Lung microvascular endothelial cell (primary cell): ENCODE measurements at places on chromosomes 13 and 19. TPM values are rescaled to one million over a fixed set of nuclear protein-coding genes. Genes with fewer than 3 reads are reported as not detected.

- no peak for DNase-seq
Measured at GRCh38 chr13:77207943-77208342, 119.0 kb downstream of the MYCBP2 start.

DNA sequence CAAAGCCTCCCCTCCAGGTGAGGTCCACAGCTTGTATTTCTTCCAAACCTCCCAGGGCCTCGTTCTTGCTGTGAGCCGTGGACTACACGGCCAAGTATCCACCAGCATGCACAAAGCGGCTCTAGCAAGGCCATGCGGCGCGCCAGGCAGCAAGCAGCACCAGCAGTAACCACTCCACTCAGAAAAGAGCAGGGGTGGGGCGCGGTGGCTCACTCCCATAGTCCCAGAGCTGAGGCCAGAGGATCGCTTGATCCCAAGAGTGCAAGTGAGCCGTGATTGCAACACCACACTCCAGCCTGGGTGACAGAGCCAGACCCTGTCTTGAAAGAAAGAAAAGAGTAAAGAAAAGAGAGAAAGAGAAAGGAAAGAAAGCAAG is 4.7 kb downstream of the CCDC8 start:
- DNase-seq: no peak

DNA sequence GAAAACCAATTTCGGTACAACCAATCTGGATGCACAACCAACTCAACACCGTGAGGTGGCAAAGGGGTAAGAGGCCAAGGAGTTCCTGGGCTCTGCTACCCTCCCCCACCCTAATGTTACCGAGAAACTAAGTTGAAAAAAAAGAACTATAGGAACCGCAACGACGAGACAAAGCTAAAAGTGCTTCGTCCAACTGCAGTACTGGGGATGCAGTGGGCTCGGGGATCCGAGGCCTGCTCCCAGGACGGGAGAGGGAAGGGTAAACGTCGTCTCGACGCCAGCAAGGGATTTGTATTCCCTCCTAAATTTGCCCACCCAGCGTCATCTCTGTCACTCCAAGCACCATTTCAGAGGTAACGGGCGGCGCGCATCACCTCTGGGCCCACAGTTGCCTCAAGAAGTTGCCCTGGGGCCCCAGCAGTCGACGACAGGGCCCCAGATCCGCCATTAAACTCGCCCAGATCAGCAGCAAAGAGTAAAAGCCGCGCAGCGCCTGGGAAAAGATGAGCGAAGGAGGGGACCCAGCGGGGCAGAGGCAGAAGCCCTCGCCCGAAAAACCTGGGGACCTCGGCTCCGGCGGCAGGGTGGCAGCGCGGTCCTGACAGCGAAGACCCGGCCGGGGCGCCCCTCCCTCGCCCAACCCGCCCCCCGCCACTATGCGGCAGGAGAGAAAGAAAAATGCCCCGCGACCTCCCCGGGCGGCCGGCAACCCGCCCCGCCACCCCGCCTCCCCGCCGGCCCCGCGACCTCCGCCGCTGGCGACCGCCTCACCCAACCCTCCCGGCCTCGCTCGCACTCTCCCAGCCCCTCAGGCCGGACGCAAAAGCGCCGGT is 752 bp downstream of the ZMYM5 start:
- peak; percentile 32 for DNase-seq

- DNase-seq: no peak
Measured at GRCh38 chr19:9058905-9059667, 27.8 kb upstream of the OR1M1 start.

DNA sequence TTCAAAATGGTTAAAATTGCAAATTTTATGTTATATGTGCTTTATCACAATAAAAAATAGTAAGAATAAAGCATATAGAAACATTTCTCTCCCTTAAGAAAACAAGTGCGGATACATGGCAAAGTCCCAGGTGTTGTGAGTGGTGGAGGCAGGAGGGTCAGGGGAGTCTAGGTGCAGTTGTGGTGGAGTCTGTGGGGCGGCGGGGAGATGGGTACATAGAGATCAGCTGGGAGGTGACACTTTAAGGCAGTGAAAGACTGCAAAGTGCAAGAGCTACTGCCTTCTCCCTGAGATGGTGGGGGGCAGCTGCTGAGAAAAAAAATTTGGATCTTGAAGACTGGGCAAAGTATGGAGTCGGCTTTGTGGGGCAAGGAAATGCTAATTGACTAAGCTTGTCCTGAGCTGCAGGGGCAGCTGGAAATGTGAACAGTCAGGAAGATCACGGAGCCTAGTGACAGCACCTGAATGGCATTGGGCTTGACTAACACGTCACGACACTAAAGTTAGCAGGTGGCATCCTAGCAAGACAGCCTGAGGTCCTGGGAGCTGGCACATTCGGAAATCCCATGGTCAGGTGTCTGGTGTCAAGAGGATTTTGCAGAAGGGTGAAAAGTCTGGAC is 72.9 kb upstream of the IRS2 start:
- DNase-seq: no peak

DNA sequence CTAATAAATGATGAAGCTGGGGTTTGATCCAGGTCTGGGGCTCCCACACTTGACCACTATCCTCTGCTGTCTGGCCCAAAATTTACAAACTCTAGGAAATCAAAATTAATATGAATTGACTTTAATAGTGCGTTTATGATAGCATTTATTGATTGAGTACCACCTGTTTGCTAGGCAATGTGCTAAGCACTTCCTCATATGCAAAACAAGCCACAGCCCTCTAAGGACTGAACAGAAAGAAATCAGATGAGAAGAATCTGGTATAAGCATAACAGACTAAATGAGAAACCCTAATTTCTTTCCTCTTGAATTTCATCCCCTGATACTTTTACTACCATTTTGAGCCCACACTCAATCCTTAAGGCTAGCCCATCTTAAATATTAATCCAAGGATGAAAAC is 6.6 kb upstream of the MLNR start:
- no peak for DNase-seq

DNA sequence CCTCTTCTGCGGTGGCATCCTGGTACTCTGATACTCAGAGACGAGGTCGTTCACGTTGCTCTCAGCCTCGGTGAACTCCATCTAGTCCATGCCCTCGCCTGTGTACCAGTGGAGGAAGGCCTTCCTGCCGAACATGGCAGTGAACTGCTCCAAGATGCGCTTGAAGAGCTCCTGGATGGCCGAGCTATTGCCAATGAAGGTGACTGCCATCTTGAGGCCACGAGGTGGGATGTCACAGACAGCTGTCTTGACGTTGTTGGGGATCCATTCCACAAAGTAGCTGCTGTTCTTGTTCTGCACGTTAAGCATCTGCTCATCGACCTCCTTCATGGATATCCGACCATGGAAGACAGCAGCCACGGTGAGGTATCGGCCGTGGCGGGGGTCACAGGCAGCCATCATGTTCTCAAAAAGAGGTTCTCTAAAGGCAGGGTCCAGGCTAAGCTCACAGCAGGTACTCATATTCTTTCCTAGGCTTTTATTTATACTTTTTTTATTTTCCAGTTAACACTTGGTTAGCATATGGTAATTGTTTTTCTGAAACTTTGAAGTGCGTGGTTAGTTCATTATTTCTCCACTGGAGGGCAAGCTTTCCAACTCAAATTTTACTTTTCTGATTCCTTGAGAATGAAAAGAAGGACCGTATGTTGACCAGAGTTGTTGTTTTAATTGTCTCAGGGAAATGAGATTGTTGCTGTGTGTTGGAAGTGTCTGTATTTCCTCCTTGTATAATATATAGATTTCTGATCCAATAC is 72.4 kb upstream of the RGCC start:
- DNase-seq: no peak

- DNase-seq: no peak
Measured at GRCh38 chr19:850221-850978, 1.7 kb upstream of the ELANE start.

GRCh38 chr19:3275583-3276340 is 51.3 kb downstream of the CELF5 start:
- peak; percentile 88 for DNase-seq

GRCh38 chr13:45896285-45896684 is 44.7 kb upstream of the SIAH3 start:
- no peak for DNase-seq

GRCh38 chr19:49818649-49819370 is 721 bp downstream of the MED25 start:
- DNase-seq: peak; percentile 18

DNA sequence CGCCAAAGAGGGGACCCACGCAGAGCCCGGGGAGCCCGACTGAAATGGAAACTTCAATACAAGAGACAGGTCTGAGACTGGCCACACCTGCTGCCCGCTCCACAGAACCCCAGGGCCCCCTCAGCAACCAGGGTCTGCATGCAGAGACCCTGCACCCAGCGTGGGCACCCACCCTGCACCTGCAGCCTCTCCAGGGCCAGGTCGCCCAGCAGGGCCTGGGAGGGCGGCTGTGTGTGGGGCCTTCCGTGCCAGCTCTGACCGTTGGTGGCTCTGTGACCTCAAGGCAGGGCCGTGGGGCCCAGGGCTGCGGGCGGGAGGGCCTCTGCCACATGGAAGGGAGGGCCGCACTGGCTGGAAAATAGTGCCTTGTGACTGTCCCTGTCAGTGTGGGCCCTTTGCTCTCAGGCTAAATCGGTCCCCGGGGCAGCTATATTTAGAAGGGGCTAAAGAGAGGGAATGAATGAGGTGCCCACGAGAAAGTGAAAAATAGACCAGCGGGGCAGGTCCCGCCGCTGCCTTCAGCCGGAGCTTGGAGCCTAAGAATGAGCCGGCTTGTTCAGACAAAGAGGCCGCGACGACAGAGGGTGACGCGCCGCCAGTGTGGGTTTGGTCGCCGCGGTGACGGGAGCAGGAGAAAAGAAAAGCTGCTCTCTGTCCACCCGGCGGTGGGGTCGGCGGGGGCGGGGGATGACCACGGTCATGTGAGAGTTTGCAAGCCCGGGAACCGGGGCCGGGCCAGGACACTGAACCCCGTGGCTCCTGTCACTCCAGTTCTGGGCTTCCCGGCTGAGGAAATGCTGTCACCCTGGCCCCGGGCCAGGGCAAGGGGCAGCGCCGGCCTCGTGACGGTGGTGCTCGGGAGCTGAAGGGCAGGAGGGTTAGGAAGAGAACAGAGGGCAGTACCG is 70.5 kb downstream of the GADD45B start:
- DNase-seq: peak; percentile 76

DNA sequence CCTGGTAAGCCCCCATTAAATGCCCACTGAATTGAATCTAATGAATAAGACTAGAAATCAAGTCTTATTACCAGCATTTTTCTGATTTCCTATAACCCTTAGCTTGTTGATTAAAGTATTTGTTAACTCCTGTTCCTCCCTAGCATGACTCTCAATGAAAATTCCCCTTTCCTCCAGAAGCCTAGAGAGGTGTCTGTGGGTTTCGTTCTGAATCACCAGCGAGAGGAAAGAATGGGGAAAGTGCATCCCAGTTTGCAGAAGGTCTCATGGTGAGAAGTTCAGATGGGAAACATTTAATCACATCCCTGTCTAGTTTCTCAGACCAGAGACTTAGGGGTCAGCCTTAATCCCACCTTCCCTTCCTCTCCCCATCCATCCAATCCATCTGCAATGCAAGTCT is 26.9 kb downstream of the POU2F2 start:
- DNase-seq: no peak

- no peak for DNase-seq
Measured at GRCh38 chr19:40420451-40420765, 5.4 kb downstream of the SERTAD1 start.

- DNase-seq: no peak
Measured at GRCh38 chr13:46580362-46580839, 27.4 kb downstream of the LRCH1 start.

- no peak for DNase-seq
Measured at GRCh38 chr19:14467816-14468215, 7.3 kb downstream of the PTGER1 start.

DNA sequence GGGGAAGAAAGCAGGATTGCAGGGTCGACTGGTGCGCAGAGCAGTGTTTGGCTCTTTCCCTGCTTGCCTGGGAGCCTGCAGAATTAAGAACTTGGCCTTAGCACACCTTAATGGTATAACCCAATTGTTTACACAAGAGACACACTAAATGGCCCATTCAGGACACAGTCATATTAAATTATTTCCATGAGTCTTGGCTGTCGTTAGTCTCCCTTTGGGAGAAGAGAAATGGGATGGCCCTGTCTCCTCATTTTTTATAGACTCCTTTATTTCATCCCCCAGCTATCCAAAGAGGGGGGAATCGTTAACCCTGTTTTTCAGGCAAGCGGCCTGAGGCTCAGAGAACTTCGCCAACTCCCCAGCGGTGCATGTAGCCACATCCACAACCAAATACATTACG is 282.5 kb downstream of the SUCLA2 start:
- no peak for DNase-seq

DNA sequence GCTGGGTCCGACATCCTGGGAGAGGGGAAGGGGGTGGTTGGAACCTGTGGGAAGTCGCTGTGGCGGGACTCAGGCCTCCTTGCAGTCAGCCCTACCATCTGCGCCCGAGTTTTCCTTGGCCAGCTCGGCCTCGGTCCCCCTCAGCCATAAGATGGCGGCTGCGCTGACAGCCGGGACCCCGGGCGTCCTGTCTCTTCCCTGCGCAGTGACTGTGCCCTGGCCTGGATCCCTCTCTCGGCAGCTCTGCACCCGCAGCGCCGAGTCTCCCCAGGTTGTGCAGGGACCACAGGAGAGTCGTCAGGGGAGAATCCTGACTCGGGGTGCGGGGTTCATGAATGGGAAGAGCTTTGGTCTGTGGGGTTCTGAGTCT is 345 bp downstream of the ZNF257 start:
- peak; percentile 7 for DNase-seq

DNA sequence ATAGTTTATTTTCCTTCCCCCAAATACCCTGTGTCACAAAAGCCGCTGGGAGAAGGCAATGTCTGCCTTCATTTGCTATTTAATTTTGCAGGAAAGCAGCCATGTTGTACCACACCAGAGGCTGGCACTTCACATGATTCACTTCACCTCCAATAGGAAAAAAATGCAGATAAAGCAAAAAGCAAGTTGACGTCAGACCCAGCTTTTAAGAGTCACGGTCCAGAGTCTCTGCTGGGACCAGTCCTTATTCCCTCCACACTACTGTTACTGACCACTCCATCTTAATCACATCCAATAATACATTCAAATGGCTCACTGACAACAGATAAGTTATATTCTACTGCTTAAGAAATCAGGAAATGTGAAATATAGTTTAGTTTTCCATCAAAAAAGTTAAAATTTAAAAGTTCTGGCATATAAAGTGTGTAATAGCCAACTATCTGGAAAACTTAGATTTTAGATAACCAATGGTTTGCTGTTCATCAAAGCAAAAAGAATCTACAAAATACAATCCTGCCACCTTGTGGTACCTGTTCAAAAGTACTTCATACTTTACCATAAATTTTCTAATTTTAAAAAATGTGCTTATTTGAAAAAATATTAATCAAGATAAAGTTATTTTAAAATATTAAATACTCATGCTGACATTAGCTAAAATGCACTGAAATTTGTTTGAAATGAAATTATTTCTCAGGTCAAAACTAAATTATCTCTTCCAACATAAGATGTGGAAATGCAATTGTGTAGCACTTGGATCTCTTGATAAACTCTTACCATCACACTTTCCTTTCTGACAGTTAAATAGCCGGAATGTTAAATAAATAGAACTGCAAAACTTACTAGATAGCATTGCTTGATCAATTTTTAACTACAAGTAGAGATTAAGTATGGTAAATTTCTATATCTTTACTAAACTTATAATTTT is 97.3 kb downstream of the SERP2 start:
- peak; percentile 71 for DNase-seq

- no peak for DNase-seq
Measured at GRCh38 chr19:11265785-11266236, 3.5 kb upstream of the DOCK6 start.

The OXGR1 gene
- not detected in 2 replicates for total RNA-seq

The PLEKHG2 gene
- total RNA-seq: 10.1 and 10.5 TPM in 2 replicates

The WDR88 gene
- total RNA-seq: not detected in 2 replicates

The SGCG gene
- not detected in 2 replicates for total RNA-seq

The NEK3 gene
- 6.9 and 13.5 TPM in 2 replicates for total RNA-seq

The ICAM4 gene
- total RNA-seq: 0.22 TPM in 1 of 2 replicates, not detected in the other

The ZGLP1 gene
- total RNA-seq: 0.22 and 0.40 TPM in 2 replicates

The MAP4K1 gene
- not detected in 2 replicates for total RNA-seq

The ARRDC2 gene
- 42.5 and 115 TPM in 2 replicates for total RNA-seq

The ARHGAP45 gene
- total RNA-seq: 17.7 and 19.6 TPM in 2 replicates

The RINL gene
- 6.1 and 11.7 TPM in 2 replicates for total RNA-seq
